Osteocyte (in vitro differentiated cells): ENCODE measurements at places on chromosomes 11 and 22. TPM values are rescaled to one million over a fixed set of nuclear protein-coding genes. Genes with fewer than 3 reads are reported as not detected.
A peak's percentile ranks its signal among the peaks of the same experiment; 100 is the strongest.

- no peaks in the 10 kb centered on the region for H3K27me3 ChIP-seq
- H3K4me1 ChIP-seq, result peaks cover 74% of the 10 kb centered on the region
- H3K27ac ChIP-seq, result peak overlapping the region; percentile 84
- H3K36me3 ChIP-seq, result no peaks in the 10 kb centered on the region
- no peak for DNase-seq
Observed at GRCh38 chr11:12090061-12090591, 20.3 kb upstream of the MICAL2 start.

PLEKHA7 gene
- total RNA-seq, result 14.9 and 15.6 TPM in 2 replicates

KRTAP5-1 gene
- total RNA-seq, result not detected in 2 replicates

RCOR2 gene
- total RNA-seq, result 2.5 and 2.6 TPM in 2 replicates

CCDC116 gene
- total RNA-seq, result 0.59 and 0.78 TPM in 2 replicates

PLAAT4 gene
- total RNA-seq, result 7.3 and 8.5 TPM in 2 replicates

APOBEC3B gene
- 4.2 and 4.9 TPM in 2 replicates for total RNA-seq

DNA sequence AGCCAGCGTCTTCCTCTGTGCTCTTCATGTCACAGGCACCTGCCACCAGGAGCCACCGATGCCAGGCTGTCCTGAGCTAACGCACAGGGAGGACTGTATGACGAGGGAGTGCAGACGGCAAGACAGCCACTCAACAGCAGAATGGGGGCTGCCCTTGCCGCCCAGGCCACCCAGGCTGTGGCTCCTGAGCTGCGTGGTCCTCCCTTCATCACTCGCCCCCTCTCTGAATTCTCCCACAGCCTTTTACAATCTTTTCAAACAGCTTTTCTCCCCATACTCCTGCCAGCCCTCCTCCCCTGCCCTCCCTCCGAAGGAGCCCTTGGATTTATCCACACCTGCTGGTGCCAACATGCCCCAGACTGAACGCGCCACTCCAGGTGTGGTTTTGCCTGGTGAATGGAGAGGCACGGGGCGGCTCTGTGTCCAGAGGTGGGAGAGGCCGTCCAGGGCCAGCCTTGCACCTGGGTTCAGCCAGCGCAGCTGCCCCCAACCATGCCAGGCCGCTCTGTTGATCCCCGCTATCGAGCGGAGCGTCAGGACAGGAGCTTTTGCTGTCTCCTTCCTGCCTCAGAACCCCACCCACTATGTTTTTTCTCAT lies 22.0 kb downstream of the OVOL1 start:
- no peak overlapping the region for H3K27ac ChIP-seq
- no peaks in the 10 kb centered on the region for H3K36me3 ChIP-seq
- peaks cover 21% of the 10 kb centered on the region for H3K27me3 ChIP-seq
- H3K4me1 ChIP-seq, result no peaks in the 10 kb centered on the region
- no peak overlapping the region for H3K4me3 ChIP-seq

DNA sequence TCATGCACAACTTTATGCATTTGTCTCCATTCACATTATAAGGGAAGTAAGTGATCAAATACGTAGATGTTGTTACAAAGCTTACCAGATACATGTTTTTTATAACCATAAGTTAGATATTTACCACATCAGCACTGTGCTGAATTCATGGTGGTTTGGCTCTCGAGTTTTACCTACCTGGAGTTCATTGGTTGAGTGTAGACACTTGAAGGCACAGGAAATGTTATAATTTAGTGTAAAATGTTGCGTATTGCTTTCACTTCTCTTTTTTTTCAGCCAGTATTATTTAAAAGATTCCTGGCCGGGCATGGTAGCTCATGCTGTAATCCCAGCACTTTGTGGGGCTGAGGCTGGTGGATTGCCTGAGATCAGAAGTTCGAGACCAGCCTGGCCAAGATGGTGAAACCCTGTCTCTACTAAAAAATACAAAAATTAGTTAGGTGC lies 53.1 kb upstream of the GRK2 start:
- no peaks in the 10 kb centered on the region for H3K27me3 ChIP-seq
- H3K36me3 ChIP-seq, result peaks cover 28% of the 10 kb centered on the region
- H3K27ac ChIP-seq, result no peak overlapping the region
- DNase-seq, result no peak
- H3K4me3 ChIP-seq, result no peak overlapping the region
- H3K4me1 ChIP-seq, result no peaks in the 10 kb centered on the region

GRCh38 chr11:63553759-63554158 lies 9.4 kb downstream of the PLAAT2 start:
- no peaks in the 10 kb centered on the region for H3K4me1 ChIP-seq
- no peak overlapping the region for H3K27ac ChIP-seq
- H3K27me3 ChIP-seq, result peaks cover 27% of the 10 kb centered on the region
- no peak overlapping the region for H3K4me3 ChIP-seq

GRCh38 chr22:44862981-44863860 lies 110.8 kb downstream of the ARHGAP8 start:
- no peaks in the 10 kb centered on the region for H3K4me1 ChIP-seq
- H3K27ac ChIP-seq, result no peak overlapping the region
- no peak for DNase-seq
- H3K36me3 ChIP-seq, result no peaks in the 10 kb centered on the region

SUSD2 gene
- total RNA-seq, result 4.2 and 4.5 TPM in 2 replicates

GRCh38 chr11:230431-230830 lies 5.7 kb downstream of the SIRT3 start:
- H3K27ac ChIP-seq, result no peak overlapping the region
- peaks cover 10% of the 10 kb centered on the region for H3K4me1 ChIP-seq
- no peaks in the 10 kb centered on the region for H3K27me3 ChIP-seq
- peaks cover 7% of the 10 kb centered on the region for H3K36me3 ChIP-seq
- H3K4me3 ChIP-seq, result no peak overlapping the region

STIM1 gene
- 45.2 and 46.9 TPM in 2 replicates for total RNA-seq

FGF3 gene
- 2.3 and 2.5 TPM in 2 replicates for total RNA-seq

RASL10A gene
- not detected in 2 replicates for total RNA-seq

RPS6KA4 gene
- 33.7 and 35.9 TPM in 2 replicates for total RNA-seq

- no peak for DNase-seq
- no peak overlapping the region for H3K27ac ChIP-seq
Observed at GRCh38 chr11:116648247-116649174, 124.3 kb downstream of the BUD13 start.

- no peak overlapping the region for H3K27ac ChIP-seq
- H3K4me3 ChIP-seq, result no peak overlapping the region
- no peaks in the 10 kb centered on the region for H3K27me3 ChIP-seq
- DNase-seq, result no peak
- H3K4me1 ChIP-seq, result peaks cover 3% of the 10 kb centered on the region
Observed at GRCh38 chr11:113349528-113349927, 35.1 kb downstream of the TTC12 start.

- peaks cover 6% of the 10 kb centered on the region for H3K4me1 ChIP-seq
- H3K4me3 ChIP-seq, result no peak overlapping the region
- no peak overlapping the region for H3K27ac ChIP-seq
- no peak for DNase-seq
- H3K27me3 ChIP-seq, result no peaks in the 10 kb centered on the region
- H3K36me3 ChIP-seq, result peaks cover 30% of the 10 kb centered on the region
Observed at GRCh38 chr11:69650081-69650831, 9.3 kb downstream of the CCND1 start.

ARHGAP20 gene
- 0.91 and 1.0 TPM in 2 replicates for total RNA-seq

GRCh38 chr11:129637983-129638776 lies 177.5 kb upstream of the TMEM45B start:
- no peaks in the 10 kb centered on the region for H3K36me3 ChIP-seq
- H3K4me3 ChIP-seq, result no peak overlapping the region
- H3K4me1 ChIP-seq, result peaks cover 26% of the 10 kb centered on the region
- H3K27ac ChIP-seq, result no peak overlapping the region

DEPDC7 gene
- total RNA-seq, result 2.9 and 3.7 TPM in 2 replicates

DNA sequence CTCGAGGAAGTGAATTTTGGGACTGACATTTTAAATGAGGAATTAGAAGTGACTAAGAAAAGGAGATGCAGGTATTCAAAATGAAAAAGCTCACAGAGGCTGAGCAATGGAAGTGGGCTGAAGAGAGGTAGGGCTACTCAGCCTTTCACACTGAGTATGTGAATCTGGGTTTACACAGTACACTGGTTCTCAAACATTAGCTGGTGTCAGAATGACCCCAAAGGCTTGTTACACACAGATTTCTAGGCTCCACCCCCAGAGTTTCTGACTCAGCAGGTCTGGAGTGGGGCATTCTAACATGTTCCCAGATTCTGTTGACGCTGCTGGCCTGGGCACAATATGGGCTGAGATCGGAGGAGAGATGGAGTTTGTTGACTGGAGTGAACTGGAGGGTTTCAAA lies 32.8 kb downstream of the CADM1 start:
- no peak for DNase-seq
- H3K27ac ChIP-seq, result no peak overlapping the region
- H3K4me3 ChIP-seq, result no peak overlapping the region

DNA sequence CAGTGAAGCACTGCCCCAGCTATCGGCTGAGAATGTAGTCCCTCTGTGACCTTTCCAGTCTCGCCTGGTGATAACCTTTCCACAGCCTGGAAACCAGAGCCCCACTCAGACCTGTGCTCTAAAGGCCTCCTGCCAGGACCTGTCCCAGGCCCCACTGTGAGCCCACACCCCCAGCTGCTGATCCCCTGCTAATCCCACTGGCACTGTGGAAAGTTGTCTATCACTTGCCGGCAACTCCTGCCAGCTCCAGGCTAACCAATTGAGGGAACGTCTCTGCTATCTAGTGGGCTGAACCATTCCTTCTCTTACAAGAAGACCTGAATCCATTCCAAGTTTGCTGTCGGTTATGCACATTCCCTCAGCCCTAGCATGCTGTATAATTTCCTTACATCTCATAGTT lies 328.2 kb downstream of the FAM181B start:
- H3K36me3 ChIP-seq, result no peaks in the 10 kb centered on the region
- H3K27ac ChIP-seq, result no peak overlapping the region
- H3K27me3 ChIP-seq, result no peaks in the 10 kb centered on the region
- no peaks in the 10 kb centered on the region for H3K4me1 ChIP-seq
